ENCODE measurements at places on chromosomes 2 and 18. TPM values are rescaled to one million over a fixed set of nuclear protein-coding genes. Genes with fewer than 3 reads are reported as not detected.

SERPINB12 gene
- not detected for total RNA-seq

DNA sequence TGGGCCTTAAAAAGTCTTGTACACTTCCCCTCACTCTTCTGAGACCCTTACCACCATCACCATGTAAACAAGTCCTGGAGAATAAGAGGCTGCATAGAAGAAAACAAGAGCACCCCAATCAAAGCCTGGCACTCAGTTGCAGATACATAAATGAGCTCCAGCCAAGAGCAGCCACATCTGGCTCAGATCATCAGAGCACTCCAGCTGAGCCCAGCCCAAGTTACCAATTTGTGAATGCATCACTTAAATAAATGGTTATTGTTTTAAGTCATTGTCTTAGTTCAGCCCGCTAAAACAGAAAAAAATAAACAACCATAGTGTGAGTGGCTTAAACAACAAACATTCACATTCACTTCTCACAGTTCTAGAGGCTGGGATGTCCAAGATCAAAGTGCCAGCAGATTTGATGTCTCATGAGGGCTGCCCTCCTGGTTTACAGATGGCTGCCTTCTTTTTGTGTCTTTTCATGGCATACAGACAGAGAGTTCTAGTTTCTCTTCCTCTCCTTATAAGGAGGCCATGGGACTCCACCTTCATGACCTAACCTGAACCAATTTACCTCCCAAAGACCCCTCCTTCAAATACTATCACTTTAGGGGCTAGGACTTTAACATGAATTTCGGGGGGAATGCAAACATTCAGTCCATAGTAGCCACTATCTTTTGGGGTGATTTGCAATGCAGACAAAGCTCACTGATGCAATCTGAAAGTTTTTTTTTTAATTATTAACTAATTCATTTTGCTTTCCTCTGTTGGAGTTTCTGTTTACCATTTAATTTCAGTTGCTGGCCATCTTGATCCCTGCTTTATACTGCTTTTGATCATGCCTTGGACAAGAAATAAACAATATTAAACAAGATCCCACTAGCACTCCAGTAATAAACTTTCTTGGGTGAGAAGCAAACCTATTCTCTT lies 187.5 kb upstream of the ACVR2A start:
- no peak for DNase-seq

BUB1 gene
- total RNA-seq = 1.3 TPM

DNA sequence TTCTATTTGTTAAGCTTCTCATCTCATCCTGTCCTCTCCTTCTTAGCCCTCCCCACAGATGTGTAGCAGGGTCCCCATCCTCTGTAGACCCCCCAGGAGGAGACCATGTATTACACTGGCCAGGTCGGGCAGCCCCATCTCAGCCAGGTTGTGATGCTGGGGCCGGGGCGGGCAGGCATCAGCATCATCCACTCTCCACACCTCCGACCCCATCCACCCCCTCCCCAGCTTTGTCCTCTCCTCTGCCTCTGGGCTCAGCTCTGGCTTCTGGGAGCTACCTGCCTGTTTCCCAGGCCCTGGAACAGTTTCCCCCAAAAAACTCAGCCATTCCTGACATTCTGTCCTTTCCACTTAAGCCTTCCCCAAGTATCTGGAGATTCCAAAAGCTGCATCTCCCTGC lies 49.2 kb downstream of the GBX2 start:
- DNase-seq = no peak

Measured in heart left ventricle (tissue), 16 donors.